ENCODE measurements at places on chromosomes 6 and 20.

DNA sequence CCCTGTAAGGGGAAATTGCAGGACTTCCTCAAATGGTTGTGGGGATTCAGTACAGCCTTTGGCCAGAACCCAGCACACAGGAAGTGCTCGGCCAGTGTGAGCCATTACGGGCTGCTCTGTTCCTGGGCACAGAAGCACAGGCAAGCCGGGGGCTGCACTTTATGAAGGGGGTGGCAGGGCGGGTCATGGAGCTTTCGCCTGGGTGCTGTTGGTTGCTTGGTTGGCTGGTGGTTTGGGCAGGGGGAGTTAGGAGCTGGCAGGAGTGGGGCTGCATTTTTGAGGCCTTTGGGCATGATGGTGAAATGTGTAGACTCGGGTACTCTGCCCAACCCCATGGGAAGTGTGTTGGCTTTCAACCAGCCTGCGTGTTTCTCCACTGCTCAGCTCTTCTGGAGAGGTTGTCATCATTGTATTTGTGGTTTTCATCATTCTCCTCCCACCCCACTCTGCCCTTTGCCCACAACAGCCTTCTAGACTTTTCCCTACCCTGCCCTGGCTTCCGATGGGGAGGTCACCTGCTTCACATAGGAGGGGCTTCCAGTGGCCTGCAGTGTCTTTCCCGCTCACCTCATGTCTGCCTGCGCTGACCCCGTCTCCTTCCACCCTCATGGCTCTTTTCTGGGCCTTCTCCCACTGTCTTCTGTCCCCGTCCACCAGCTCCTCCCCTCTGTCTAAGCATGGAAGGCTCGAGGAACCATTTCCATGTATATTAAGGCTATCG lies 16.1 kb upstream of the RBM38 start:
- DNase-seq: no peak

DNA sequence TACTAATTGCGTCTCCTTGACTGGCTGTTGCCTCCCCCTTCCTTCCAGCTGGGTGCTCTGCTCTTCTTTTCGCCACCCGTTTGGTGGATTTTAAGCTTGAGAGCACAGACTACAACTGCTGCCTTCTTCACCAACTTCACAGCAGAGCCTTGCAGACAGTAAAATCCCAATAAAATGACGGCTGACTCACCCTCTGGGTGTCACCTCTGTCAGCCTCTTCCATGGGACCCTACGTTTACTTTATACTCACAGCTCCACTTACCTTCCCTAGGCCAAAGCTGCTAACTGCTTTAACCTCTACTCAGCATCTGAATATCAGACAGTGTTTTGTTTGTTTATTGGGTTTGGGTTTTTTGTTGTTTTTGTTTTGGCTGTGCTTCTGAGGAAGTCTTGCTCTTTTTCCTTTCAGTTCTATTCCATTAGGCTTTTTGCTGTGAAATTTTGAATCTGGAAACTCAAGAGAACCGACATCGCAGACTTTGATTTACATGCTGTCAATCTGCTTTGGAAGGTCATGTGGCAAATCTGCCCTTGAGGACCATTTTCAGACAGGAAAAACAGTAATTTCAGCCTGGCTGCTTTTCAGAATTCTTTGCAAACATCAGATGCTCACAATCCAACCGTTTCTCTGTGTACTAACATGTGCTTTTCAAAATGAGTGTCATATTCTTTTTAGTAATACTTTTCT lies 2.4 kb downstream of the AGPAT4 start:
- no peak for DNase-seq

DNA sequence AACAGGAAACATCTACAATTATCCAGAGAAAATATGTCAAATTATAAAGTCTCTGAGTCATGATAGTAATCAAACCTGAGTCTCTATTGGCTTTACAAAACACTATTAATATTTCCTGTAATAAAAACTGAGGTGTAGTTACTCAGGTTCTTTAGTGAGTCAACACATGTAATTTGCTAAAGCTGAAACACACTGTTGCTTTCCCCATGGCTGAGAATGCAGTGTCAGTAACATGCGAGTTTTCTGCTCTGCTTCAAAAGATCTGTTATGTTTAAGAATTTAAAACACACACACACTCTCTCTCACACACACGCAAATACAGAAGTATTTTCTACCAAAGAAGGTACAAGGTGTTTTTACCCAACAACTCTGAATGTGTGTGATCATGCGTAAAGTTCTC lies 38.6 kb downstream of the ATXN1 start:
- DNase-seq: no peak

DNA sequence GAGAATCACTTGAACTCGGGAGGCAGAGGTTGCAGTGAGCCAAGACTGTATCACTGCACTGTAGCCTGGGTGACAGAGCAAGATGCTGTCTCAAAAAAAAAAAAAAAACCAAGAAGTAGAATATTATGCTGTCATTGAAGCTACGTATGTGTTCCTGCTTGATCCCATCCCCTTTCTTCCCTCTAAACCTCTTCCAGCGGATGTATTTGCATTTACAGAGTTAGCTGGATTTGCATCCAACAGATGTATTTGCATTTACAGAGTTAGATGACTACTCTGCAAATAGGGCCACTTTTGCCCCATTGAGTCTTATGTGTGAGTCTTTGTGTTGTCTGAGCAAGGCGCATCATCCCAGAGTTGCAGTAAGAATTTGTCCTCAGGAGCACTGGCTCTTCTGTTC lies 24.9 kb upstream of the IPCEF1 start:
- no peak for DNase-seq

GRCh38 chr6:3228046-3228671 lies 706 bp upstream of the TUBB2B start:
- DNase-seq: no peak

DNA sequence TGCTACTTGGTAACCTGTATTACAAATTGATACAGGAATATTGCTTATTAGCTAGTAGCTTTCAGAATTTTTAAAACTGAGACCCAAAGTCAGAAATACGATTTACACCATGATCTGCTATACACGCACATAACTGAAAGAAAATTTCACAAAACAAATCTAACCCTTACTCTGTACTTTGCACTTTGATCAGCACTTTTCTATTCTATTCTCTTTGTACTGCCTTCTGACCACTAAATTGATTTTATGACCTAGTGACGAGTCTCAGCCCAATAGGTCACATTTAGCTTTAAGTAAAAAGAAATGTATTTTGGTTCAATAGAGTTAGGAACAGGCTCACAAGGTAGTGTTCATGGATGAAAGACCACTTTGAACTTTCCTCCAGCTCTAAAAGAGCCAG lies 252.5 kb downstream of the TBX18 start:
- no peak for DNase-seq

- DNase-seq: no peak
Measured at GRCh38 chr20:10411673-10412072, 22.3 kb downstream of the MKKS start.

GRCh38 chr6:99119109-99120031 lies 171.6 kb upstream of the FBXL4 start:
- DNase-seq: no peak

- no peak for DNase-seq
Measured at GRCh38 chr6:14309516-14309915, 191.9 kb downstream of the CD83 start.

DNA sequence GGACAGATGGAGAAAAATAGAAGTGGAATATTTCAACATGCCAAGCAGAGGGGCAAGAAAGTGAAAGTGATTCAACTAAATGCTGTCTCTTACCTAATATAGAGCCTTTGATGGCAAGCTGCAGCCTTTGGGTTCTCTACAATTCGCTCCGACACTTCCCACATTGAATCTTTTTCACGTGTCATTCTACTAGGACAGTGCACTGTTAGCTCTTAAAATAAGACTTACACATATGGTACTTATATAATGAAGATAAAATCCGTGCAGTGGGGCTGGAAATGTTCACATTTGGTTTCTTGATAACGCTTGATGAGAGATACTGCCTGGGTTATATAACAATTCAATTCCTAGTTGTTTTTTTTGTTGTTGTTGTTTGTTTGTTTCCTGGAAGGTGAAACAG lies 502.4 kb downstream of the LMBRD1 start:
- no peak for DNase-seq

DNA sequence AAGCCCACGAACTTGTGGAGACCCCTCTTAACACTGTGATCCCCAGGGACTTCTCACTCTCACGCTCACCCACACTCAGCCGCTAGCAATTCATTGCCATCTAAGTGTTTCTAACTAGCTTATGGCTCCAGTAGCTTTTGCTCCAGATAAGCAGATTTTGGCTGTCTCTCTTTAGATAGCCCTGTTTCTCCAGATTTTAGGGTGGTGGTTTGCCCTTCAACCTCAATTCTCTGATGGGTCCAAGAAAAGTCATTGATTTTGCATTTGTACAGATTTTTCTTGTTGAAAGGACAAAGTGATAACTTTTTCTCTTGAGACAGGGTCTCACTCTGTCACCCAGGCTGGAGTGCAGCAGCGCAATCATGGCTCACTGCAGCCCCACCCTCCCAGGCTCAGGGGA lies 41.2 kb downstream of the NR2E1 start:
- no peak for DNase-seq

GRCh38 chr20:36167902-36168503 lies 13.5 kb downstream of the EPB41L1 start:
- no peak for DNase-seq

DNA sequence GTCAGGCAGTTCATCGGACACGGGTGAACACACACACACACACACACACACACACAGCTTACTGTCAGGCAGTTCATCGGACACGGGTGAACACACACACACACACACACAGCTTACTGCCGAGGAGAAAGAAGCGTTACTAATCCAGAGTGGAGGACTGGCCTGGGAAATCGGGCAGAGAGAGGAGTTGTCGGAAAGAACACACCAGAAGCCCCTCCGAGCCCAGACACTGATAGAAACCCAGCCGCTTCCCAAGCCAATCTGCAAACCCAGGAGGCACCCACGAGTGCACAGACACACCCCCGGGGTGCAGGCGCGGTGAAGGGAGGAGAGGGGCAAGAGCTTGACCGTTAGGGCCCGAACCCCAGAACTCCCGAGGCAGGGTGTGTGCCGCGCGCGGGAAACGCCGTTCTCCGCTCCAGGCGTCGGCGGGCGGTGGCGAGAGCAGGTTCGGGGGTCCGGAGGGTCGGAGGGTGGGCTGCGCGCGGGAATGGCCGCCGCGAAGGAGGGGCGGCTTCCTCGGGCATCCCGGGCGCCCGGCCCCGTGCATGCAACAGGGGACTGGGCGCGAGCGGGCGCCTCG lies 636 bp downstream of the ELOVL2 start:
- no peak for DNase-seq

DNA sequence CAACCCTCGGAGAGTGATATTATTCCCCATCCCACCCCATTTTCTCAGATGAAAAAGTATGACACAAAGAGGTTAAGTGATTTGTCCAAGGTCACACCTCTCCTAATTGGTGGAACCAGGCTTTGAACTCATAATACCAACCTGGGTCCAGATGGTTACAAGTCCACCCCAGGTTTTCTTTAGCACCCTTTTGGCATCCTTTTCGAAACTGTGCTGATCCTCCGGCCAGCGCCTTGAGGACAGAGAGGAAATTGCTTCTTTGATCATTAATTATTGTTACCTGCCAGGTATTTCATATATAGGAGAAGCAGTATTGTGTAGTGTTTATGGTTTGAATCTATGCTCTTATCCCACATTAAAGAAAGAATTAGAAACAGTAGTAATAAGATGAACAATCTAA lies 29.3 kb upstream of the PDYN start:
- DNase-seq: no peak

DNA sequence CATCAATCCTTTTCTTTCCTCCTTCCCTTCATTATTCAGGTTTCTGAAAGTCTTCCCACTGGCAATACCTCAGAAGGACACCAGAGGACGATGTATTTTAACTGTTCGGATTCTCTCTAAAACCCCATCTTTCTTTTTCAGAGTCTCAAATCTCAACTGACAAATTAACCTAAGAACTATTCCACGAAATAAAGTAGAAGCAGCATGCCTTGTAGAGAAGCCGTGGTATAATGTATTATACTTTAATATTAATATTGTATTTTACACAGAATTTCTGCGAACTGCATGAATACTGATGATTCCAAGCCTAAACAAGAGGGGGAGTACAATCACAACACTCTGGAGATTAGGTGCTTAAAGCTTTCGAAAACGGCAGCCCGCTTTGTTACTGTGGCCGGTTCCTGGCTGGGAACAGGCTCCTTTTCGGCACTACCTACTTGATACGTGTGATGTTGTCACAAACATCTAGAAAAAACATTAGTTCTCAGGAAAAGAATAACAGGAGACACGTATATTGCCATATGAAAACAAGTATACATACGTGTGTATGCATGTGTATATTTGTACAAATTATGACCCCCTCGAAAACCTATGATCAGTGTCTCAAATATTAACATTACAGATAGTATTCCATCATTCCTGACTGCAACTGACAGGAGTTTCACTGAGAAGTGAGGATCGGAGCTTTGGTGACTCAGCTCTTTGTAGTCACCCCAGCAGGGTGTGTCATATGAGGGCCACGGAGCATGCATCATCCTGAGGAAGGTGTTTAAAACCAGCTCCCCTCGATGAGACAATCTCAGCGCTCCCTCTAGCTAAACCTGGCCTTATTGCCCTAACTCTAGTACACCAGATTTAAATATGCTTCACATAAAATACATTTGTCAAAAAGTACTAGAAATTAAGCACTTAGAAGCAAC lies 319.7 kb upstream of the TCF21 start:
- no peak for DNase-seq

DNA sequence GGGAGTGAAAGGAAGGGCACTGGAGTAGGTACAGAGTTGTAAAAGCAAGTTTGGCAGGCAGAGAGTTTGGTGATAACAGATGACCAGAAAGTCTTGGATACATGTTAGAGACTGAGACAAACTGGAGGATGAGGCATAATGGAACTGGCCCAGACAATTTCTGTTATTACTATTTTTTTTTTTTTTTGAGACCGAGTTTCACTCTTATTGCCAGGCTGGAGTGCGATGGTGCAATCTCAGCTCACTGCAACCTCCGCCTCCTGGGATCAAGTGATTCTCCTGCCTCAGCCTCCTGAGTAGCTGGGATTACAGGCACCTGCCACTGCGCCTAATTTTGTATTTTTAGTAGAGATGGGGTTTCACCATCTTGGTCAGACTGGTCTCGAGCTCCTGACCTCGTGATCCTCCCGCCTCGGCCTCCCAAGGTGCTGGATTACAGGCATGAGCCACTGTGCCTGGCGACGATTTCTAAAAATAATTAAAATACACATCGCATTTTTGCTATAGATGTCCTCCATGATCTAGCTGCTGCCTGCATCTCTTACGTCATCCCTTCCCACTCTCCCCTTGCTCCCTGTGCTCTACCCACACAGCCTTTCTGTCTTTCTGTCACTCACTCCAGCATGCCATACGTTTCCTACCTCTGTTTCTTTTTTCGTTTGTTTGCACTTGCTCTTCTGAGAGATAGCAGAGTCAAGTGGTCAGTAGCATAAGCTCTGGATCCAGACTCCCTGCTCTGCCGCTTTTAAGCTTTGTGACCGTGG lies 23.5 kb downstream of the MAPK14 start:
- no peak for DNase-seq

GRCh38 chr6:6007366-6008088 lies 802 bp upstream of the NRN1 start:
- DNase-seq: no peak

All from cortex of kidney (tissue), 1 donor.